Sciatic nerve (tissue), 2 donors: ENCODE measurements at places on chromosomes 13 and 19.

- DNase-seq: no peak
These were observed 48.2 kb upstream of the SLITRK5 start for GRCh38 chr13:87622971-87623370.

DNA sequence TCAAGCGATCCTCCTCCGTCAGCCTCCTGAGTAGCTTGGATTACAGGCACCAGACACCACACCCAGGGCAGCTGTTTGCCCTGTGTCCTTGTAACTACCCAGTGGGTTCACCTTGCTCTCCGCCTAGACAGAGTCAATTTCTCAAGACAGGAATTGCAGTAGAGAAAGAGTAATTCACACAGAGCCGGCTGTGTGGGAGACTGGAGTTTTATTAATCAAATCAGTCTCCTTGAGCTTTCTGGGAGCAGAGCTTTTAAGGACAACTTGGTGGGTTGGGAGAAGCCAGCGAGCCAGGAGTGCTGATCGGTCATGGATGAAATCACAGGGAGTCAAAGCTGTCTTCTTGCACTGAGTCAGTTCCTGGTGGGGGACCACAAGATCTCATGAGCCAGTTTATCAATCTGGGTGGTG is 20.6 kb upstream of the ADGRE1 start:
- DNase-seq: no peak

- peak; percentile 60 for DNase-seq
These were observed 2.9 kb downstream of the CD37 start for GRCh38 chr19:49338023-49338677.

- no peak for DNase-seq
These were observed 17.0 kb downstream of the EFNA2 start for GRCh38 chr19:1302533-1303239.

- DNase-seq: no peak
These were observed 69.0 kb upstream of the NPAS1 start for GRCh38 chr19:46950526-46951170.

DNA sequence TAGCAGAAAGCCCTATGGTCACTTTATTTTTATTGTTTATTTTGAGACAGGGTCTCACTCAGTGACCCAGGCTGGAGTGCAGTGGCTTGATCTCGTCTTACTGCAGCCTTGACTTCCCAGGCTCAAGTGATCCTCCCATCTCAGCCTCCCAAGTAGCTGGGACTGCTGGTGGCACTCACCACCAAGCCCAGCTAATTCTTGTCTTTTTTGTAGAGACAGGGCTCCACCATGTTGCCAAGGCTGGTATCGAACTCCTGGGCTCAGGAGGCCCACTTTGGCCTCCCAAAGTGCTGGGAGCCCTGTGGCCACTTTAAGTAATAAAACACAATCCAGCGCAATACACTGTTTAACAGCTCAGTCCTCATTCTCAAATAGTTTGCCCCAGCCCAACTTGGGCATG is 69.3 kb downstream of the NUFIP1 start:
- DNase-seq: no peak

DNA sequence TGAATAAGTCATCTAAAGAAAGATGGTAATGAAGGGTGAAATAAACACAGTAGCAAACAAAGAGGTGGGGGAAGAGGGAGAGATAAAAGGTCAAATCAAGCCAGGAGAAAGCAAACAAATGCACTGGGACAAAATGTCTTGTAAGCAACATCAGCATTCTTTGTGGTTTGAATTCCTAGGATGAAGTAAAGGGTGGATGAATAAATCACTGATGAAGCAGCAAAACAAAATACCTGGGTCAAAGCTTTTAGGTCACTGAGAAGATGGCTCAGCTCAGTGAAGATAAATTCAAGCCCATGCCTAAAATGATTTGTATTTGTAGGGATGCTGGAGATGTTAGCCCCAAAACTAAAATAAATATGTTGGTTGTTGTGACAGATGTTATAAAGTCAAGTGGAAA is 86.5 kb upstream of the FBXL3 start:
- no peak for DNase-seq

DNA sequence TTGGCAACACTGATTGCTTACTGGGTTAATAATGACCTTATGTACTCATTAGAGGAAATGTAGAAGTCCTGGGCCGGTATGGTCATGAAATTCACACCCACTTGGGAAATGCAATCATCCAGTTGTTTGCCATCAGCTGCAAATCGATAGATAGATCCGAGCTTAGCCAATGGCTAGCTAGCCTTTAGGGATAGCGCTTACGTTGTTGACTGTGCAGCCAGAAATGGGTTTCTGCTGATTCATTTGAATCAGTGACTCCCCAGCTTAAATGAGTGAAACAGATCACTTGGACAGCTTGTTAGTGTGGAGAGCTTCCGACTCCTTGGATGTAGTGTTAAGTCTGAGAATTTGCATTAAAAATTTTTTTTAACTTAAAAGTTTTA is 11.8 kb downstream of the IL17D start:
- DNase-seq: no peak

DNA sequence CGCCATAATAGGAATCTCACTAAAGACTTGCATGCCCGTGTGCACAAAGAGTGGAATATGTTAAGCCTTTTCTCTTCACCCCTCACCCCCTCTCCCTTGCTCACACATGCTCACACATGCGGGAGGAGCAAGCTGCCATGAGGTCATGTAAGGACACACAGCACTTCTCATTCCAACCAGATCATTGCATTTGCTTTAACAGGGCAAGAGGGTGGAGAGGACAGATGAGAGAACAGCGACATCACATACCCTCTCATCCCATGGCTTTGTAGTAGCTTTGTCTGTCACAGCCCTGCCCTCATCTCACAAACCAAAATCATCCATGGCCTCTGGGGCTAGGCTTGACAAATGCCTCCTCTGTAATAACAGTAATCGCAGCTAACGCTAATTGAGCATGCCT is 145.6 kb upstream of the FRY start:
- DNase-seq: no peak

DNA sequence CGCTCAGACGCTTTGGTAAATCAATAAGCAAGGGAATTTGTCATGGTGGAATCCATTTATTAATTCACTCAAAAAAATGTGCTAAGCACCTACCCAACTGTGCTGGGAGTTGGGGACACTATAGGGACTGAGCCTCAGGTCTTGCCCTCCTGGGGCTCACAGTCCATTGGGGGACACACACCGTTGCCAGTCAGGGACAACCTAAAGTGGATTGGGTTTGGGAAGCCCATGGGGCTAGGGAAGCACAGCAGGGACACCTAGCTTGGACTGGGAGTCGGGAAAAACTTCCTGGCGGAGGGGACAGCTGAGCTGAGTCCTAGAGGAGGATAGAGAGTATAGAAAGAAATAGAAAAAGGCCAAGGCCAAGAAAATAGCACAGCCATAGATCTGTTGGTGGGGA is 8.5 kb downstream of the FOSB start:
- no peak for DNase-seq

DNA sequence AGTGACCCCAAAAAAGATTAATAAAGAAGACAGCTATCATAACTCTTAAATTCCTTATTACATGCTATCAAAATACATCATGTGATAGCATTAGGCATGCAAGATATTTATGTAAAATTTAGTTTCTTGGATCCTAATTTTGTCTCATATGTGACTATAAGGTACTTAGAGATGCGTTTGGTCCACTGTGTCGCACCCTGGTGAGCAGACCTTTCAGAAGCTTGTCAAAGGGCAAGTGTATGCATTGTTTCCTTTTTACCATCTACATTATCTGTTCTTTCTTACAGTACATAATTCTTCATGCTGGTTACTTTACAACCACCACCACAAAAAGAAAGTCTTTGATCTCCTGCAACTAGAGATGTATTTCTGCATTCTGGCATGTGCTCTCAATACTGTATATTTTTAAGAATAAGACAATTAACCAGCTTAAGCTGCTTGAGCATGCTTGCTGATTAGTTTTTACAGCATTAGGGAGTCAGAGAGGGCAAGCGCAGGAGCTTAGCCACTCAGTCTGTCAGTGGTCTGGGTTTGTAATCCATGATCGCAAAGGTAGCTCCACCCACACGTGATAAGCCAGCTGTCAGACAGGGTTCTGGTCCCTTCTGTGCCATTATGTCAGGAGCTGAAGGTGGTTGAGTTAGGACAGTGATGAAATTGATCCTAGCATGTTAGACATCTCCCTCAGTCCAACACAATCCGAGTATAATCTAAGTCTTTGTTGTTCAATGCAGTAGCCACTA is 500.9 kb downstream of the MYO16 start:
- no peak for DNase-seq

DNA sequence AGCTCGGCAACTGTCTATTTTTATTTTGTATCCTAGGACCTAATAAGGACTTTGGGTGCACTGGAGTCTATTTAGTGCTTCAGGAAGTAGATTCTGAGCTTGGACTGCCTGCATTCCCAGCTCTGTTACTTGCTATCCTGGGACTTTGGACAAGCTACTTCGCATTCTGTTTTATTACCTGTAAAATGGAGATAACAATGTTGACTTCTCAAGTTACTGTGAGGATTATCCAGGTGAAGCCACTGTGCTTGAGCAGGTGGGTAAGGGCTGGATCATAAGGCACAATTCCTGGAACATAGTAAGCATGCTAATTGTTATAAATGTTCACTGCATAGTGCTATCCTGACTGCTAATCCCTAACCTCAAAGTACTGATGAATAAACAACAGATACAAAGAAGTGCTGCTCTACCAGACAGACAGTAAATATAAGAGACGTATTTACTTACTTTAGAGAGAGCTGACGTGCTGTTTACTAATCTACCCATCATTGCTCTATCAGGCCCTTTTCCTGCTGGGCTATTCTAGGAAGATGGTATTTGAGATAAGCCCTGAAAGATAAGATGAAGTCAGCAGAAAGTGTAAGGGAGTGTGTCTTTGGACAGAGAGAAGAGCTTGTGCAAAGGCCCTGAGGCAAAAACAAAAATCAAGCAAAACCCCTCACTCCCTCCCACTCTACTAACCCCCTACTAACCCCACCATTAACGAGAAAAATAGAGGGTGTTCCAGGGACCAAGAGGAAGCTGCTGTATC is 50.8 kb upstream of the FLT1 start:
- DNase-seq: no peak

- no peak for DNase-seq
These were observed 17.2 kb upstream of the RNASEH2B start for GRCh38 chr13:50892210-50892944.

DNA sequence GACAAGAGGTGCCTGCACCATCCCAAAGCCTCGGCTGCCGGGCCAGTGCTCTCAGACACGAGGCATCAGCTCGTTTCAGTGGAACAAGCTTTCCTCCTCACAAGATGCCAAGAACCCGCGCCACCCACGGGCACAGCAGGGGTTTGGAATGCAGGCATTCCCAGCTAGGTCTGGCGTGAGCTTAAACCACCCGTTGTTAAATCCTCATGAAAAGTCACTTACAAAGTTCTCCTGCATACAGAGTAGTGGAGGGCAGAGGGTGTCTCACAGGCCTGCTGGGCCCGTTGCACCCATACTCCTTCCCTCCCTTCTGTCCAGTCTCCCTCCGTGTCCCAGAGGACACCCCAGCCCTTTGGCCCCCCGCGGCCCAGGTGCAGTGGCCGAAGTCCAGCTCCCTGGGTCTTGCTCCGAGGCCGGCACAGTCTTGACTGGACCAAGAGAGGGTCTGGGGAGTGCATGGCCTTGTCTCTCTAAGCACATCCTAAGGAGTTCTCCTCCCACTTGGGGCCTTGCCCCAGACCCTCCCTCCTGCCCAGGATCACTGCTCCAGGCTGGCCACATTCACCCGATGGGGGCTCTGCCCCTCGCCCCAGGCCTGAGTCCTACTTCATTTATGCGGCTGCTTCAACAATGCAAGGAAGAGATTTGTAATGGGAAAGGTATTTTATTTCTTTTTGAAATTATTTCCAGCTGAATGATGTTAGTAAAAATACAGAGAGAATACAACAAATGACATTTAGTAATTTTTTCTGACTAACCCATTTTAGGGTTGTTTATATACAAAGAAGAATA is 35.2 kb upstream of the GRTP1 start:
- no peak for DNase-seq

DNA sequence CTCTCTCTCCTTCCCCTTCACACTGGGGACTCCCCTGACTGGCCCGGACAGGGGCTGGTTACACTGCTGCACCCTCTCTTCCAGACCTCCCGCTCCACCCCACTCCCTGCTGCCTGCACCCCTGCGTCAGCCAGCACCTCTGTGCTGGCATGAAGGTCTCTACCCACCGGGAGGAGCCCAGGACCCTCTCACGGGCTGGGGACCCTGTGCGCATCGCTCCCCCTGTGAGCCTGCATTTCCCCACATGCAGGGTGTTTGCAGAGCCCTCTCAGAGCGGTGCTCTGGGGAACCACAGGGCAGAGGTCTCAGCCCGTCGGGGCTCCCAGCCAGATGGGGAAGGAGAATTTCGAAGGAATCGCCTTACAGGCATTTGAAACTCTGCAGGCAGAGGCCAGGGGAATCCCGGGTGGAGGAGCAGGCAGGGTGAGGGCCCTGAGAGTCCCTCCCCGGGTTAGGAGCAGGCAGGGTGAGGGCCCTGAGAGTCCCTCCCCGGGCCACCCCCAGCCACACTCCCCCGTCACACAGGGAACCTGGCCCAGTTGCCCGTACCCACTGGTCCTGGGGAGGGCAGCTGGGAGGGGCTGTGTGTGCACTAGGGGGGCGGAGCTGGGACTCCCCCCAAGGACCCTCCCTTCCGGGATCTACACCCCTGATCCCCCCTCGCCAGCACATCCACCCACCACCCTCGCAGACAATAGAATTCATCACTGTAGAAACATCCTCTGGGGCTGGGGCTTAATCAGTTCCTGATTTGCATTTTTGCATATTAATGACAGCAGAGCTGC is 16.3 kb upstream of the TCF3 start:
- no peak for DNase-seq

GRCh38 chr19:2355168-2356035 is 4.7 kb upstream of the TMPRSS9 start:
- DNase-seq: no peak

GRCh38 chr19:45296355-45296754 is 26.3 kb downstream of the CKM start:
- DNase-seq: no peak

GRCh38 chr13:33379608-33380007 is 94.1 kb upstream of the STARD13 start:
- DNase-seq: no peak

GRCh38 chr19:19027228-19027627 is 6.1 kb downstream of the SUGP2 start:
- no peak for DNase-seq

GRCh38 chr13:60267498-60268202 is 103.9 kb upstream of the DIAPH3 start:
- DNase-seq: no peak

GRCh38 chr13:82747958-82748357 is 1134.3 kb downstream of the SLITRK1 start:
- DNase-seq: no peak

DNA sequence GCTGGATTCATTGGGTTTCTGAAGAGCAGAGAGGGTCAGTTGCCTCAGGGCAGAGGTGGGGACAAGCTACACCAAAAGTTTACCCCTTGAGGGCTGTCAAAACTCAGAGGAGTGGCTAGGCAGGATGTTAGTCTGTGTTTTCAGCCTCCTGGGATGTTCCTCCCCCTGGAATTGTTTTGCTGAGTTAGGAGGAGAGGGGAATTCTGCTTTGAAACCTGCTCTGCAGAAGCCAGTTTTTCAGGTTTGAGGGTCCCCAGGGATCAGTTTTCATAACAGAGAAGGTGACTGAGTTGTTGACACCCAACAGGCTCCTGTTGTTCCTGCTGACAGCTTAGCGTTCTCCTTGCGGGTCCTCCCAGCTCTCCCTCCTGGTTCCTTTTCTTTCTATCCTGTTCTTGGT is 121.9 kb upstream of the TMTC4 start:
- no peak for DNase-seq
